Transverse colon (tissue), 4 donors: ENCODE measurements at places on chromosomes 12 and 14.
A peak's percentile ranks its signal among the peaks of the same experiment; 100 is the strongest.

- no peak for DNase-seq
These were observed 7.2 kb upstream of the DICER1 start for GRCh38 chr14:95164506-95164905.

DNA sequence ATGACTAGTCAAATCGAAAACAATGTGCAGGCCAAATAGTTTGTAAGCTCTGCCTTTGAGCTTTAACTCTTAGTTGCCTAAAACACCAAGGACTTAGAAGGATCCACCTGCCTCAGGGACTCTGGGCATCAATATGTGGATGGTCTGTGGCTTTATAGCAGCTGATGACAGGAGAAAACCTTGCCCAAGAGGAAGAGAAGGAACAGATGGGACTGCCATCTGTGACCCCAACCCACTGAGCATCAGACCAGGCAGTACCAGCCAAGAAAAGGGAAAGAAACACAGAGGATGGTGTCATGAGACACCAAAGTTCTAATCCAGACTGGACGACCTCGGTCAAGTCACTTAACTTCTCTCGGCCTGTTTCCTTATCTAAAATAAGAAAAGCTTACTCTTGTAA lies 12.7 kb downstream of the TGFB3 start:
- DNase-seq, result no peak

DNA sequence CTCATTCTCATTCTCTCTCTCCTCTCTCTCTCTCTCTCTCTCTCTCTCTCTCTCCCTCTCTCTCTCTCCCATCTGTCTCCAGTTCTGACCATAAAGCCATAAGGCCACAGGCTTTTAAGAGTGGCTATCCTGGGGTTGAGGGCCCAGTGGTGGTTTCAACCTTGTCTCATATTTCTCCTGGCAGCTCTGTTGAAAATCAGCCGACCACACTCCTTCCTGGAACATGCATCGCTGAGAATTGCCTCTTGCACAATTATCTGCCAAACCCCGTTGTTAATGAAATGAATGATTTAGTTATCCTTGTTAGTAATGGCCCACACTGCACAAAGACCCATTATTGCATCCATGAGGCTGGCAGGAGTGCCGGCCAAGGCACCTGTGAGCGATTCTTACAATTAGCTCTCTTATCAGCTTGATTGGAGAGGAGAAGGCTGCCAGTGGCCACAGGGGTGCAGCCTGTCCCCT lies 30.4 kb upstream of the KCNA5 start:
- DNase-seq, result no peak

DNA sequence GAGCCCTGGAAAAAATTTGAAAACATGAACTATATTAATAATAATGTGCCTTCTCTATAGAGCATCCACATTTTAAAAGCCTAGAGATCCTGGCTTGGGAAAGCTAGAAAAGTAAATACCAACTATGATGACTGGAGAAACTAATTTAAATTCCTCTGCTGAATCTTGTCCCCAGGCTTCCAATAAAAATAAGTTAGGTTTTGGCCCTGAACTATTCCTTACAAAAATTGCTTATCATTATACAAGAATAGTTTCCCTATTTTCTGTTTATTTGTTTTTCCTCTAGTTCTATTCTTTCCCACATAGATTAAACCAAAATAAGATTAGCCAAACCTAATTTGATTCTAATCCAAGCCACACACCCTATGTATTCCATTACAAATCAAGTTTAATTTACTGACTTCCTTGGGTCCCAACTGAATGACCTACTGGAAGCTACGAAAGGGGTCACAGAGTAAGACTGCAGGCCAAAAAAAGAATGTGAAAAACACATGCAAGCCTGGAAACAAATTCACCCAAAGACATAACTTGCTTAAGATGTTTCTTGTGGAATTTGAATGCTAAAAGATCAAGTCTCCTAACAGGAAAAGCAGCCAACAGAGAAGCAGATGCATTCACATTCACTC lies 133.0 kb downstream of the PAWR start:
- no peak for DNase-seq

GRCh38 chr12:75844985-75845384 lies 186.6 kb downstream of the PHLDA1 start:
- no peak for DNase-seq

DNA sequence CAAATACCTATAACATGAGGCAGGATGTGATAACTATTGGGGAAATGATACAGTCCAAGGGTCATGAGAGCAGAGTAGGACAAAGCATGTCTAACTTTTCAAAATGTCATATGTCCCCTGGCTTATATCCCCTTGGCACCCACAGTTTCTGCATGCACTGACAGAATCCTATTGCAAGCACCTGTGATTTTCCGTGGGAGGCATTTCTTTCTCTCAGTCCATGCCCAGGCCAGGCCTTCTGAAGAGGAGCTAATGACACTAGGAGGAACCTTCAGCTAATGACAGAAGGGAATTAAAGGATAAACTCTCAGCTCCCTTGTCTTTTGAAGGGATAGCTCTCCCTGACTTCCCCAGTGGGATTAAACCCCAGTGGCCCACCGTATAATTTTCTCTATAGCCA lies 249.2 kb downstream of the TTC6 start:
- no peak for DNase-seq

DNA sequence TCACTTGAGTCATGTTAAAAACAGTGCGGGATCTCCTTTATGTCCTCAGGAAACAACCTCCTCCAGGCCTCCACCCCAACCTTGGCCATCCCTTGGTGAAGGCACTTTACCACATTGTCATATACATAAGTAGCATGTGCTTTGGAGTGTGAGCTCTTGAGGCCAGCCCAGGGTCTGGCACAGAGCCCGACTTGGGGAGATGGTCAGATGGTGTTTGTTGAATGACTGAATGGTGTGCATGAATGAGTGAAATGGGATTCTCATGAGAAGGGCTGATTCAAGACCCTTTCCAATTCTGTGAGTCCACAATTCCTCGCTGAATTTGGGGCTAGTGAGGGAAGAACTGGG lies 52.9 kb upstream of the DLK1 start:
- no peak for DNase-seq

- DNase-seq, result no peak
These were observed 154.4 kb downstream of the RPAP3 start for GRCh38 chr12:47551426-47551851.

- DNase-seq, result no peak
These were observed 60.0 kb downstream of the CFAP54 start for GRCh38 chr12:96549341-96549740.

GRCh38 chr12:130102266-130102665 lies 60.0 kb upstream of the FZD10 start:
- no peak for DNase-seq

DNA sequence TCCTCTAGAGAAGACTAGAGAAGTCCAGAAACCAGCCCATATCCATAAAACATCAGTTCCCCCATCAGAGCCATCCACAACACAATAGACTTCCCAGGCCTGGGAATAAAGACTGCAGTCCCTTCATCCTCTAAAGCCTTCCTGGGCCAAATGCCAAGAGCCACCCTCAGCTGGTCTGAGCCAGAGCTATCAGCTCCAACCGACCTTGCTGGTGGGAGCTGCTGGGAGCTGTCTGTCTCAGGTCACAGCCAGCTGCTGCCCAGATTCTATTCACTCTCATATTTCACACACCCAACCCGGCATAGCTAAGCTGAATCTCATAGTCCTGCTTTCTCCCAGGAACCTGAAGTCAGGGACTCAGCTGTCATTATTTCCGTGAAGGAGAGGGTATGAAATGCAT lies 10.9 kb upstream of the TFCP2 start:
- DNase-seq, result peak; percentile 40

DNA sequence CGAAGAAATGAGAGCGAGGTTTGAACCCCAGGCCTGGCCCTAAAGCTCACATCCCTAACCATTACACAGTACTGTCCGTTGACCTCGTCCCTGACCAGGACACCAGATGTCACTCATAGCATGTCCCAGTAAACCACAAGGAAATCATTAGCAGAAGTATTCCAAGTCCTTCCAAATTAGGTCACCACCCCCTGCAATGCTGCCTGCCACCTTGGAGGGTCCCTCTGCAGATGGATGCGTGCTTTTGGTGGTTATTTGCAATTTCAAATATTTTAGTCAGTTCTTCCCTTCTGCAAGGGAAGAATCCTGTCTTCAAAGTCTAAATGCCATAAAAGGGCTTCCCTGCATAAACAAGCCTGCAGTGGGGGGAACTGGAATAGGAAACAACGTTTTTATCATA lies 71.3 kb downstream of the CLMN start:
- DNase-seq, result no peak

GRCh38 chr12:14936224-14936861 lies 2.0 kb downstream of the ERP27 start:
- no peak for DNase-seq

DNA sequence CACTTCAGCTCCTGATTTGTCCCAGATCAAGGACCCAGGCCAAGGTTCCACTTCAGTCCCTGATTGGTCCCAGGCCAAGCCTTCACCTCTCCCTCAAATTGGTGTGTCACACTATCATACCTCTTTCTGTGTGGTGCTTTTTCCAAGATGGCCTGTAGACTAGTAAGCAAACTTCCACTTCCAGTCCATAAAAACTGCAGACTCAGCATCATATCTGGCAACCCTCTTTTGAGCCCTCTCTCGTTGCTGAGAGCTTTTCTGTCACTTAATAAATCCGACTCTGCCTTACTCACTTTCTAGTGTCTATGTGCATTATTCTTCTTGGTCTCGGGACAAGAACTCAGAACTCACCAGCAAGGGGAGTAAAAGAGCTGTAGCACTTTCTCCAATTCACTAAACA lies 1395.1 kb downstream of the LRFN5 start:
- DNase-seq, result no peak

DNA sequence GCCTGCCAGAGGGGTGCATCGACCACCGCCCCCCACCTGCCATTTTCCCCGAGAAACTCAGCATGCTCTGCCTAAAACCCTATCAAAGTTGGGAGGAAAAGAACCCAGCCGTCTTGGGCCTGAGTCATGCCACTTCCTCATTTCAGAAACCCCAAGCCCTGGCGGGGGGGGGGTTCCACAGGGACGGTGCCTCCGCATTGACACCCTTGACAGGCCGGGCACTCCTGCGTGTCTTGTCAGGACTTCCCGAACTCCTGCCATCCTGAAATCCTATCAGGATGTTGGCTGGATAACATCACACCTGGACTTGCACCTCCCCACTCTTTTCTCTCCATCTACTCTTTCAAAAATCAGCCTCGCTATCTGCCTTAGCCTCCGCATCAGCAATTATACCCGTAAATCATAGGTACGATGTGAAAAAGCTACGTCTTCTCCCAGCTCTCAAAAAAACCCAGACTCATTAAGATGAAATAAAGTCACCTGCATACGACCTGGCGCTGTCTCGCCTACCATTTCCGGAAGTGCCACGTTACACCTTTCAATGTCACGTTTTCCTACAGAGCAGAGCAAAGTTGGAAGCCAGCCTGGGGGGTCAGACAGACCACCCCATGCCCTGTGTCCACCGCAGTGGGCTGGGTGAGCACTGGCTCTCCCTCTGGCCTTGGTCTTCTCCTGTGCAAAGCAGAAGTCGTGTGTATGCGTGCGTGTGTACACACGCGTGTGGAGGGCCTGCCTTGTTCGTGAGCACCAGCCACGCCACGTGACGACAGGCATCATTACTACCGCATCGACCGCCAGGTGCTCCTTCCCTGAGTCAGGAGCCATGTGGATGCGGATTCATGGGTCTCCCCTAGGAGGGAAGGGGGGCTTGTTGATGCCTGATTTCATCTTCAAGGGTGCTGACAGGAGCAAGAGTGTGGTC lies 96.7 kb downstream of the RFLNA start:
- DNase-seq, result peak; percentile 71

DNA sequence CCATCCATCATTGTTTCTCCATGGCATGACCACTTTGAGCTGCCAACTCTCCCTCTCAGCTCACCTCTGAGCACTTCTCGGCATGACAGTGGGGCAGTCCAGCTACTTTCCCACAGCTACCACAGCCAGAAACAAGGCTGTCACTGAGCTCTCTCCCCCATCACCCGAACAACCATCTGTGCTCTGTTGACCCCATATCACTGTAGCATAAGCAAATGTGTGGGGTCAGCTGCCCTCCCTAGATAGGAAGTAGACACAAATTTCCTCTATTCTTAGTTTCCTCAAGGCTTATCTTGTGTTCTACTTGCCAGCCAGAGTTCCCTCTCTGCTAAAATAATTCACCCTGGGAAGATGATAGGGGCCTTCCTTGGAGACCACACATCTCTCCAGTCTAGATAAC lies 82.6 kb upstream of the FUT8 start:
- DNase-seq, result peak; percentile 23

DNA sequence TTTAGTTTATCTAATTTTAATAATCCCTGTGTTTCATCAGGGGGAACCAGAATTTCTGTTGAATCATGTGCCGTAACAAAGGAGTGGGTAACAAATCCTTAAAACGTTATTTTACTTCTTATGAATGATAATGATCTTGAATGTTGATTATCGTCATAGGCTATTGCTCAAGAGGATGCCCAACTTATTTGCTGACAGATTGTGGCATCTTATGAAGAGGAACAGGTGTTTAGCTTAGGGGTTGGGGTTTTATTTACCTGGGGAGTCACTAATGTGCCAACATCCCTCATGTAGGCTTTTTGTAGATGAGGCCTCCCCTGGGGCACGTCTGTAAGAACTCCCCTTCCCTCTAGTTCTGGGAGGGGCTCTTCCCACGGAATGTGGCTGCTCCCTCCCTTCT lies 32.4 kb upstream of the TMX1 start:
- DNase-seq, result no peak

- DNase-seq, result no peak
These were observed 5.0 kb upstream of the PABPN1 start for GRCh38 chr14:23316300-23316699.

DNA sequence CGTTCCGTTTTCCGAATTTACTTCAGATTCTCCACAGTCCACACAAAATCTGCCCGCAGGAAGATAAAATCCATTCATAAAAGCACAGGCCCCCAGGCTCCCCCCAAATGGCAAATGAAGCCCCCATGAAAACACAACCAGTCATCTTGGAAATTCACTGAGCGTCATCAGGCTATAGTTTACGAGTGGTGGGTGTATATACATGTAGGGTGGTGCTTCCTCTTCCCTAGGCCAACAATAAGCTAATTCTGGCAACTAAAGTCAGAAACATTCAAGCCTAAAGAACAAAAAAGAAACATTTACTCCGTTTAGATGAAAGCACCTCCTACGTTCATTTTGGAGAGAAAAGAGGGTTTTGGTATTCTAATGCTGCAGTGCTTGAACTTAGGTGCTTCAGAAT lies 5.8 kb downstream of the GPR68 start:
- DNase-seq, result no peak

- DNase-seq, result peak; percentile 59
These were observed 4.7 kb downstream of the VSIG10 start for GRCh38 chr12:118098911-118099671.

DNA sequence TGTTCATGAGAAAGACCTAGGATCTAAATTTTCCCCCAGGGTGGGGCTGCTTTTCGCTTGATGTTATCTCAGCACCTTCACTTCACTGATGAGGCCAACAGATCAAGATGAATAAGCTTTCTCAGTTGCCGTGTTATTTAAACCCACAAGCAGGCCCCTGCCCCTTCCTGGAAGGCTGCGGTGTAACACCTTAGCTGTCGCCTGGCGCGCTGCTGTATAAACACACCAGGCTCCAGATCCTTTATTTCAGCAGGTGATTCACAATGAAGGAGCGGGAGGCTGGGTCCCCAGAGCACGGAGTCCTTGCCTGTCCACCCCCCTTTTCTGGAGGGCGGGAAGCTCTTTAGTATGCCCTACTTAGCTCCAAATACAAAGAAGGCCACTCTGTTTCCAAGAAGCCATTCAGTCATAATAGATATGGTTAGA lies 515.4 kb downstream of the FUT8 start:
- peak; percentile 37 for DNase-seq
